Neural crest cell (in vitro differentiated cells): ENCODE measurements at places on chromosomes 1 and 21. TPM values are rescaled to one million over a fixed set of nuclear protein-coding genes. Genes with fewer than 3 reads are reported as not detected.

GRCh38 chr1:17520041-17520440, 19.5 kb upstream of the ARHGEF10L start:
- no peak for DNase-seq

Gene CFHR4
- not detected in 2 replicates for total RNA-seq

DNA sequence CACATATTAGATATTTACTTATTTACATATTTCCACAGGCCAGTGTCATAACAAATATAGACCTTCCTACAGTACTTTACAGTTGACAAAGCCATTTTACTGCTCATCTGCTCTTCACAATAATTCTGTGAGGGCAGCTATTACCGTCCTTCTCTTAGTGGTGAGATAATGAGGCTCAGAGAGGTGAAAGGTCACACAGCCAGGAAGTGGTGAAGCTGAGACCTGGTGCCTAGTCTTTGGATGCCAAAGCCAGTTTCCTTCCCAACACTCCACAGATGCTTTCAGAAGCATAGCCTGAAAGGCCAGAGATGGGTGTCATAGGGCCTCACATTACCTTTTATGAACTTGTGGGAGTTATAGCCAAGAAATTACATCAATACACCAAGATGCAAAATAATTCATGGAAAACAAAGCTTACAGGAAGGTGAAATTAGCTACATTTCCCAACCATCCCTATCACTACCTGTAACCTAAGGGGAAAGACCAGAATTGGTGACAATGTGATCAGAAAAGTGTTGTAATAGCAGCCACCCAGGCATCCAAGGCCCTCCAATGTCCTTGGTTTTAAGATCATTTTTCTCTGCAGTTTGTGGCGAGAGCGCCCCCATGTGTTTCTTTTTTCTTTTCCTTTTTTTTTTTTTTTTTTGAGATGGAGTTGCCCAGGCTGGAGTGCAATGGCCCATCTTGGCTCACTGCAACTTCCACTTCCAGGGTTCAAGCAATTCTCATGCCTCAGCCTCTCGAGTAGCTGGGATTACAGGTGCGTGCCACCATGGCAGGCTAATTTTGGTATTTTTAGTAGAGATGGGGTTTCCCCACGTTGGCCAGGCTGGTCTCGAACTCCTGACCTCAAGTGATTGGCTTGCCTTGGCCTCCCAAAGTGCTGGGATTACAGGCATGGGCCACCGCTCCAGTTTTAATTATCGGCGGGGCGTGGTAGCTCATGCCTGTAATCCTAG, 26.5 kb upstream of the RPL11 start:
- no peak for DNase-seq

Gene MYOG
- not detected in 2 replicates for total RNA-seq

Gene ADGRB2
- total RNA-seq = 17.8 and 18.8 TPM in 2 replicates

DNA sequence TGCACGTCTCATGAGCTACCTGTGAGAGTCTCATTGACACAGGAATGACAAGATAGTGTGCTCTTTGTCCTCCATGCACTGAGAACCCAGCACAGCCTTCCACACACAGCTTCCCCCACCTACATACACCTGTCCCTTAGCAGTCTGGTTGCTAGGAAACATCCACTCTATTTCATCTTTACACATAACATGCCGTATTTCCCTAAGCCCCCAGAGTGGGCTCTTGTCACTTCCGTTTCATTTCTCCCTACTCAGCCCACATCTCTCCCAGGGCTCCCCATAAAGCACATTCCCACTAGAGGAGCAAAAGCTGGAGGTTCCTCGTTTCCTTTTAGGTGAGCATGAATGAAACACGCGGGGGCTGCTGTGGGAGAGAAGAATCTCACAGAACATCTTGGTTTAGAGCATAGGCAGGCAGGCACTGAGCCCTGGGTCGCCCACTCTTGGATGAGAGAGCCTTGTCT, 137.1 kb downstream of the ETS2 start:
- no peak for DNase-seq

DNA sequence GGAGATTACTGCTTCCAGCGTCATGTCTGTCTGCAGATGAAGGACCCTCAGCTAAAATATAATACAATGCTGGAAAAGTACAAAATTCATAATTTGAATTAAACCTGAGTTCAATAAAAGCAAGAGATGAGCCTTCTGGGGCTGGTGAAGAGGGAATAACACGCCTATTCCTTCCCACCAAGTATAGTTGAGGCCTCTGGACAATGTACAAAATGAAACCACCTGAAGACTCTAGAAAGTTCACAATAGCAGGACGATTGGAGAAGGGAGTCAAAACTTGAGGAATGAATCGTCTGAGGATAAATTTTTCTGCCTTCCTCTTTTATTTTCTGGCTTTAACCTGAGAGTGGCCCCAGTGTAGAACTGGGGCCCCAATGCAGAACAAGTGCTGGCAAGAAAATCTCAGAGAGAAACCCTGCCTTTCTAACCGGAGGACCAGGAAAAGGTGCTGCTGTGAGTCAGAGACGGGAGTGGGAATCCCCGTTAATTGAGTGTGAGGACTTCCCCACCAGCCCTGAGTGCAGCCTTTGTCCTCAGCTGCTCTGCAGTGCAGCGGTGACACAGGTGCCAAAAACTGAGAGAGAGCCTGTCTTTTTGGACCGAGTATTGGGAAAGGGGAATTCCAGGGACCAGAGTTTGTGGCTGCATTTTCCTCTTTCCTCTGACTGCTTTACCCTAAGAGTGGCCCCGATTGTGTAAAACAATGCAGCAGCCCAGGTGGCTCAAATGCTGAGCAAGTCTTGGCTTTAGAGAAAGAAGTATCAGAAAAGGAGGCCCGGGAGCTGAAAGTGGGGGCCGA, 264.9 kb downstream of the DYRK1A start:
- no peak for DNase-seq

DNA sequence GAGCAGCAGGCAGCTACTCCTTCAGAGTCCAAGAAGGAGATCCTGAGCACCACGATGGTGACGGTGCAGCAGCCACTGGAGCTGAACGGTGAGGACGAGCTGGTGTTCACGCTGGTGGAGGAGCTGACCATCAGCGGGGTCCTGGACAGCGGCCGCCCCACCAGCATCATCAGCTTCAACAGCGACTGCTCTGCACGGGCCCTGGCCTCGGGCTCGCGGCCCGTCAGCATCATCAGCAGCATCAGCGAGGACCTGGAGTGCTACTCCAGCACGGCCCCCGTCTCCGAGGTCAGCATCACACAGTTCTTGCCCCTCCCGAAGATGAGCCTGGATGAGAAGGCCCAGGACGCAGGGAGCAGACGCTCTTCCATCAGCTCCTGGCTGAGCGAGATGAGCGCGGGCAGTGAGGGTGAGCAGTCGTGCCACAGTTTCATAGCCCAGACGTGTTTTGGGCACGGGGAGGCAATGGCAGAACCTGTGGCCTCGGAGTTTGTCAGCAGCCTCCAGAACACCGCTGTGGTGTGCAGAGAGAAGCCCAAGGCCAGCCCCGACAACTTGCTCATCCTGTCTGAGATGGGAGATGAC, 531.8 kb downstream of the KIF26B start:
- DNase-seq = no peak

DNA sequence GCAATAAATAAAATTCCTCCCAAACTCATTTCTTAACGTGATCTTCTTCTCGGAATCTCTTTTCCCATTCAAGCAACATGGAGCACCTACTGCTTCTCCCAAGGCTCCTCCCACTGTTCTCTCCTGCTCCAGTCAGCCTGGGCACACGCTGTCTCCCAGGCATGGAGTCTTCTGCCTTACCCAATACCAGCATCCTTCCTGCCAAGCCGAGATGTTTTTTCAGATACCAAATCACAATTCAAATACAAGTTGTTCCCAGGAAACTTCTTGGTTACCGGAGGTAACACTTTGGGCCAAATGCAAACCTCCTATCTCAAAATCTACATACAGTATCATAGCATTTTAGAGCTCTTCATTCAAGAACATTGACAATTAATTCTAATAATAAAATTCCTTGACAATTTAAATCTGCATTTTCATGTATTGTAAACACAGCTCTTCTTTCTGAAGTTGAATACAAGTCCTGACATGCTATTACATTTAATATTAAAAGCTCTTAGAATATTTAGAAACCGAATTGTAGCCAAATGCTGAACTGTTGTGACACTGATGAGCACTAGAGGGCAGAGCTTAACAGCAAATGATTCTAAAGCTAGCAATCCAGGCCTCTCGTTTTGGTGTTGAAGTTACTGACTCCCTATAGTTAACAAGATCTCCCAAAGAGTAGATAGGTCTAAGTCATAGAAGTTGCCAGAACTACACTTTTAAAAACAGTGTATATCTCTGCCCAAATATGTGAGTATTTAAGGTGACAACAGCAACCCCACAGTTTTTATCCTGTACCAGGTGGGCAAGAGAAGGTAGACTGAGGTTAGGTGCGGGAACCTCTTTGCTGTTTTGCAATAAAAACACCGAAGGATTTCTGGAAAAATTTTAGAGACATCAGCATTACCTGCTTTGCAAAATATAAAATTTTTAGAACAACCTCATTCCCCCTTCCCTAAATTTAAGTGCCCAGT, 52.3 kb downstream of the BCAR3 start:
- no peak for DNase-seq

Gene GPR137B
- 11.8 and 12.4 TPM in 2 replicates for total RNA-seq

GRCh38 chr1:69055194-69055593, 512.5 kb upstream of the LRRC7 start:
- DNase-seq = no peak

- DNase-seq = no peak
Measured at GRCh38 chr1:28313702-28314546, 14.9 kb upstream of the MED18 start.

GRCh38 chr1:172895050-172895460, 155.7 kb downstream of the TNFSF18 start:
- no peak for DNase-seq

Gene TTLL10
- total RNA-seq = not detected in 2 replicates

- no peak for DNase-seq
Measured at GRCh38 chr1:155254714-155255242, 505 bp downstream of the ENTREP3 start.

DNA sequence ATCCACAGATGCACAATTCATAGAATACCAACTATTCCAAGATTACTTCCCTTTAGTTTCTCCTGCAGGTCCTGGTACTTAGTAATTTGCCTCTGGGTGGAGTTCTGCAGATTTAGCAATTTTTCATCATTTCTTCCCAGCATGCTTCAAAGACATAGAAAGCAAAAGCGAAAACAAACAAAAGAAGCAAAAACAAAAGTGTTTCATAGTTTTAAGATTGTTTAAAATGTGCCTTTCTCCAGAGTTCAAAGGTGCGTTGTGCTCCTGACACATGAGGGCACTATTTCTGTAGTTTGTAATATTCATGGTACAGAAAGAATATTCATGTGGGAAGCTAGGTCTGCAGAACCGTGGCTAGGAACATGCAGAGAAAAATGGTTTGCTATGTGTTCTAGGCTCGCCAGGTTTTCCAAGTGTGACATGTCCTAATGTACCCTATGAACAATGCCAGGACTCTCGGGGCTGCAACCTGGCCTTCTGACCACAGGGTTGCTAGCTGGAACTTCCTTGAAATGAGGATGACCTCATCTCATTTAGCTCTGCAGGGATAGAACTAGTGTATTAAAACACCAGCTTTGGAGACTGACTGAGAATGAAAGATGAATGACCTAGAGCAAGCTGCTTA, 30.0 kb upstream of the RCSD1 start:
- DNase-seq = no peak

GRCh38 chr1:181440510-181440909, 42.8 kb upstream of the CACNA1E start:
- no peak for DNase-seq

Gene RPTN
- not detected in 2 replicates for total RNA-seq

GRCh38 chr1:221381910-221382623, 359.8 kb downstream of the DUSP10 start:
- DNase-seq = no peak

DNA sequence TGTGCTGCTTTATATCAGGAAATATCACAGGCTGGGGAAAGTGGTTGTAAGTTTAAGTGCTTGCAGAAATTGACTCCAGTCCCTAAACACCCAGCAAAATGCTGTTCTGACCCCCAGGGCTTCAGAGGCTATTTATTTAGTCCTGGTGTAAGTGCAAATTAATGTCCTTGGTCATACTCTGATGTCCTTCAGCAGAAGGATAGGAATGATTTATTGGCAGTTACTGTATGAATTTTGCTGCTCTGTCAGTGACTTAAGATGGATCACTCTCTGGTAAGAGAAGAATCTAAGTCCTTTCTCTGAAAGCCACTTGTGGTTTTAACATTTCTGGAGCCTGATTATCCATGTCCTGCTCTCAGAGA, 21.9 kb downstream of the FAM20B start:
- DNase-seq = no peak

GRCh38 chr21:45631540-45631939, 12.0 kb upstream of the PCBP3 start:
- DNase-seq = no peak
